ENCODE measurements at places on chromosomes 2 and 18.

GRCh38 chr2:197097578-197098366 is 171.3 kb upstream of the PGAP1 start:
- DNase-seq = no peak

GRCh38 chr2:159252905-159253304 is 33.6 kb downstream of the WDSUB1 start:
- no peak for DNase-seq

- no peak for DNase-seq
These were observed 173.4 kb upstream of the TRIB2 start for GRCh38 chr2:12543076-12543977.

DNA sequence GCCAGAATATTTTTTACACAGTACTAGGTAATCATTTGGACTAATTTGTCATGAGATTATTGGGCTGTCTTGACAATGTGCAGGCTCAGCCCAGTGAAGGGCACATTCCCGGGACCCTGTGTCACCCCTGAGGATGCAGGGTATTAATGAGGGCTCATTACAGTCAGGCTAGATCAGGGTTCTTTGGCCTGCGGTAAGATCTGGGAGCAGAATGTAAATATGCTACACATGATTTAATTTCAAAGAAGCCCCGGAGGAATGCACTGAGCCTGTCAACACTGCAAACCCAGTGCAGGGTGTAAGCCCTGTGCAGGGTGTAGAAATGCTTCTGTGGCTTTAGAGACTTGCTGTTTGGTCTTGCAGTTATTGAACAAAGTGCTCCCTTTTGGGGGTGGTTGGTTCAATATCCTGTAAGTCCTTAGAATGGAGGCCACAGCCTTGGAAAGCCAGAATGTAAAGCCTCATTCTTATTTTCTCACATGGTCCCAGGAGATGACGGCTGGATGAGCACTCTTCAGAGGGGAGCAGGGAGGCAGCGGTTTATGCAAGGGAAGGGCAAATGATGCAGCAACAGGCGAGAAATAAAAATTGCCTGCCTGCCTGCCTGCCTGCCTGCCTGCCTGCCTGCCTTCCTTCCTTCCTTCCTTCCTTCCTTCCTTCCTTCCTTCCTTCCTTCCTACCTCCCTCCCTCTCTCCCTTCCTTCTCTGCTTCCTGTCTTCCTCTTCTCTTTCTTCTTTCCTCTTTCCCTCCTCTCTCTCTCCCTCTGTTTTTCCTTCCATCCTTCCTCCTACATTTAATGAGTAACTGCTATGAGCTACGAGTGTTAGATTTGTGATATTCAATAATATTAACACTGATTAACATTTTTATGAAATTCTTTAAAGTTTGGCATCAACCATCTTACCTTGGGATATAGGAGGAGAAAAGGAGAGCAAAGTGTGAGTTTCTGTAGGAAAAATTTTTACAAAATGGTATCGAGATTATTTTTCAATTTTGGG is 148.8 kb downstream of the VAPA start:
- no peak for DNase-seq

GRCh38 chr2:160085662-160086061 is 23.2 kb upstream of the PLA2R1 start:
- no peak for DNase-seq

DNA sequence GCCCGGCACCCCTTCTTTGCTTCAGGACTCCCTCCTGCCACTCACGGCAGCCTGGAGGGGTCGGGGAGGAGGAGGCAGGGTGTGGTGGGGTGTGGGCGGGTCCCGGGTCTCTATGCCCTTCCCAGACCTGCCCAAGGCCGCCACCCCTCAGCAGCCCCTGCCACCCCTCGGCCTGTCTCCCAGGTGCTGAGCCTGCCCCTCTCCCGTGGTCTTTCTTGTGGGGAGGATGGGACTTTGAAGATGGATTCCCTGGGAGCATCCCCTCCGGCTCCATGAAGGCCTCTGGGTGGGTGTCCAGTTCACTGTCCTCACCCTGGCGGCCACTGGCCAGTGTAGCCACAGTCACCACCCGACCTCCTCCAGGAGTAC is 23.2 kb downstream of the KCNIP3 start:
- no peak for DNase-seq

All from stimulated activated CD8-positive, alpha-beta memory T cell treated with anti-CD3 and anti-CD28 coated beads, Interleukin-4, amount 100 ng/mL, for 4 hours (primary cell).